ENCODE measurements at places on chromosomes 13 and 19.
A peak's percentile ranks its signal among the peaks of the same experiment; 100 is the strongest.

- no peak for DNase-seq
These were observed 5.9 kb downstream of the ADAT3 start for GRCh38 chr19:1911098-1911497.

GRCh38 chr13:94917824-94918223 is 205.5 kb upstream of the SOX21 start:
- no peak for DNase-seq

DNA sequence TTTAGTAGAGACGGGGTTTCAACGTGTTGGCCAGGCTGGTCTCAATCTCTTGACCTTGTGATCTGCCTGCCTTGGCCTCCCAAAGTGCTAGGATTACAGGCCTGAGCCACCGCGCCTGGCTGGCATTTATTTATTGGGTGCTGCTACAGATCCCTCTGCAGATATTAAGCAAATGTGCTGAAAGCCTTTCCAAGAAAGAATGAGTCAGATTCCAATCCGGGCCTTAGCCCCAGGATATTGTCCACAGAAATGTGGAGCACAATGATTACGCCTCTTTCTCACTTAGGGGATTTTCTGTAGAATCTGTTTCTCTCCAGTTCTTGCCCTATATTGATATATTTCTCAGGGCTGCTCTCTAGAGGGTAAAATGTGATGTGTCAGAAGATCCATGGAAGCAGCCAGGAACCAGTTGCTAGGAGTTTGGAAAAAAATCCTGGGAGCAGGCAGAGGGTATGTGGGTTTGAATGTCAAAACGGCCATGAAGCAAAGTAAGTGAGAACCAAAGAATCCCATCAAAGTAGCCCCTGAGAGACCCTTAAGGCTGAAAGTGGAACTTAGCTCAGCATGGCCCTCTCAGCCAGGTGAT is 24.8 kb upstream of the IGFL4 start:
- peak; percentile 76 for DNase-seq

- no peak for DNase-seq
These were observed 332.1 kb downstream of the UQCRFS1 start for GRCh38 chr19:28880735-28881401.

GRCh38 chr13:78194904-78195639 is 276.4 kb upstream of the EDNRB start:
- DNase-seq: peak; percentile 18

DNA sequence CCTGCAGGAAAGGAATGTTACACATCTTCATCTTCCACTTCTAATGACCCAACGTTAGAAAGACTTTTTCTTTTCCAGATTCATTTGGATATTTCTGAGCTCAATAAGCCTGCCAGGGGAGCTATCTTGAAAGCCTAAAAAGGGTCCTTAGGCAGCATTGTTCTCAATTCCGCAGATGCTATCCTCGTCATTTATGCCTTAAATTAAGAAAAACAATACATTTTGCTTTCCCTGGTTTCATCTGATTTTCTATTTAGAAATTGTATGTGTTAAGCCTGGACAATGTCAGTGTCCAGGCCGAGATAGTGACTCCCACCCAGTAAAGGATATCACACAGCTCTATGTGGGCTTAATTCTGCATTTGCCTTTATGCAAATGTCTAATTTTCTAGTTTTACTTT is 721.3 kb downstream of the DIAPH3 start:
- DNase-seq: no peak

- no peak for DNase-seq
These were observed 5.9 kb downstream of the PRR36 start for GRCh38 chr19:7868326-7868670.

- DNase-seq: no peak
These were observed 8.3 kb upstream of the ZNF14 start for GRCh38 chr19:19741184-19741583.

- DNase-seq: no peak
These were observed 15.7 kb downstream of the CIC start for GRCh38 chr19:42284591-42285341.

GRCh38 chr19:964761-965694 is 19.1 kb upstream of the WDR18 start:
- DNase-seq: no peak

GRCh38 chr13:104143760-104144416 is 1077.7 kb upstream of the SLC10A2 start:
- no peak for DNase-seq

- DNase-seq: no peak
These were observed 737 bp upstream of the ZNF181 start for GRCh38 chr19:34733266-34733745.

DNA sequence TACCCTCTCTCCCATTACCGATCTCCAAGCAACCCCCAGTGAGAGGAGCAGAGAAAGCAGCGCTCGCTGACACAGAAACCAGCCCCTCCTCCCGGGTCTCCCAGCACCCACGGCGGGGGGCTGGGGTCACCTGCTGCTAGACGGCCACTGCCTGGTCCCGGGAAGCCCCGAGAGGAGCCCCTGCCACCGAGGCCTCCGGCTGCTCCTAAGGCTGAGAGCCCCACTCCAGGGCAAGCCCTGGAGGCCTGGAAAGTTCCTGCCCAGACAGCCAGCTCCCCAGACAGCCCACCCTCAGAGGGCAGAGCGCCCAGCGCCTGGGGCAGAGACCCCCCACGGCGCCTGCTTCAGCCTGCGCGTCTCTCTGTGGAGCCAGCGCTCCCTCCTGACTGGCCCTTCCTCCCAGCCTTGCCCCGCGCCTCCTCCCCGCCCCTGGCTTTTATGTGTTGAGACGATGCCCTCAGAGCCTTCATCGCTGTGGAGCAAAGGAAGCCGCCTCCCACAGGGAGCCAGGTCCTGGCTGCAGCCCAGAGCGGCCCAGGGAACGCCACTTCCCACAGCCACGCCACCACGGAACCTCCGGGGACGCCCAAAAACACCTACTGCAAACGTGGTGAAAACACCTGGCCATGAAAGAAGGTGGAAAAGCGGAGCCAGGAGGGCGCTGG is 51.1 kb downstream of the MLLT1 start:
- DNase-seq: no peak

GRCh38 chr13:33348366-33348765 is 62.8 kb upstream of the STARD13 start:
- peak; percentile 33 for DNase-seq

DNA sequence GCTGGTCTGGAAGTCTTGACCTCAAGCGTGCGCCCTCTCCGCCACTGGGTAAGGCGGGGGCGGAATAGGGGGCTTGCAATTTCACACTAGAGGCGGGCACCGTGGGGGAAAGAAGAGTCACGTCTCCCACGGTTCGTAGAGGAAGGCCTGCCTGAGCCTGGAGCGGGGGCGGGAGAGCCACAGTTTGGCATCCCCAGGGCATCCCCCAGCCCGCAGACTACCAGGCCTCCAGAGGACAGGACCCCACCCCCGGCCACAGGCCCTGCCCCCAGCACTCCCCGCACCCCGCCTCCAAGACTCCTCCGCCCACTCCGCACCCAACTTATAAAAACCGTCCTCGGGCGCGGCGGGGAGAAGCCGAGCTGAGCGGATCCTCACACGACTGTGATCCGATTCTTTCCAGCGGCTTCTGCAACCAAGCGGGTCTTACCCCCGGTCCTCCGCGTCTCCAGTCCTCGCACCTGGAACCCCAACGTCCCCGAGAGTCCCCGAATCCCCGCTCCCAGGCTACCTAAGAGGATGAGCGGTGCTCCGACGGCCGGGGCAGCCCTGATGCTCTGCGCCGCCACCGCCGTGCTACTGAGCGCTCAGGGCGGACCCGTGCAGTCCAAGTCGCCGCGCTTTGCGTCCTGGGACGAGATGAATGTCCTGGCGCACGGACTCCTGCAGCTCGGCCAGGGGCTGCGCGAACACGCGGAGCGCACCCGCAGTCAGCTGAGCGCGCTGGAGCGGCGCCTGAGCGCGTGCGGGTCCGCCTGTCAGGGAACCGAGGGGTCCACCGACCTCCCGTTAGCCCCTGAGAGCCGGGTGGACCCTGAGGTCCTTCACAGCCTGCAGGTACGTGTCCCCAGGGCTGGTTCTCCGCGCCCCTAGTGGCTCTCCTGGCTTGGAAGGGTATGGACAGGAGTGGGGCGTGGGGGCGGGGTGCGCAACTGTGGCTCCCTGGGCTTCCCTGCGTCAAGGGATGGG is at the start of gene ANGPTL4:
ANGPTL4 (plus strand) TSS at position 353 of the 969 bp plus-strand sequence; CDS start at position 520, 167 bp downstream.
- DNase-seq: peak; percentile 56

- peak; percentile 79 for DNase-seq
These were observed 13.2 kb upstream of the CREB3L3 start for GRCh38 chr19:4140237-4140711.

- DNase-seq: no peak
These were observed 9.1 kb upstream of the ANKRD10 start for GRCh38 chr13:110923777-110924638.

GRCh38 chr13:31675440-31675953 is 63.8 kb upstream of the RXFP2 start:
- DNase-seq: peak; percentile 84

DNA sequence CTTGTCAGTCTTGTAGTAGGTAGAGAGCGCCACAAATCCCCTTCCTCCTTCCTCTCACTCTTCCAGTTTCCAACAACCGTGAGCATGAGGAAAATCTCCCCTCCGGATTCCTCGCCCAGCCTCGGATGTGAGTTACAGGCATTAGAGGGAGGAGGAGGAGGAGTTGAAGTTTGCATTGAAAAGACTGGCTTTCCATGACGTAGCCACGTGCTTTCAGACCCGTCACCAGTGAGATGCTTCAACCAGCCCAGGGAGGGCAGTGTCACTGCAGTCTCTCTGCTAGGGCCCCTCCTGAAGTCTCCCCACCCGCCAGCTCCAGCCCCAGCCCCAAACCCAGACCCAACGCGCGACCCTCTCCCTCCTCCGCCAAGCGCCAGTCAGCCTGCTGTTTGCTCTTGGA is 442 bp upstream of the FGF14 start:
- DNase-seq: peak; percentile 5

- DNase-seq: no peak
These were observed 2.8 kb downstream of the NECTIN2 start for GRCh38 chr19:44848812-44849447.

DNA sequence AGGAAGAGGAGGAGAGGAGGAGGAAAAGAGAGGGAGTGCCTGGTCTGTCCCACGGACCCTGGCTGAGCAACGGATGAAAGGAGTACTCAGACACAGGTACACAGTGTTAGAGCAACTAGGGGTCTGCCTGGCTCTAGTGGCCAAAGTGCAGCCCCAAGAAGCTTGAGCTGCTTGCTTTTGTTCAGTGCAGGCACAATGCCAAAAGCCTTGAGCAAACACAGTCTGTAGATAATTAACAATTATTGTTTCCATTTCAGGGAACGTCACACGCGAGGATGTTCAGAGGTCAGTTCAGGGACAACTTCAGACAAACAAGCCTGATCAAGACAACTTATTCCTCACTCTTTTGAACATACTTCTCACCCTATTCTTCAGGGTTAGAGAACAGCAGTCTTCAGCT is 32.2 kb upstream of the ZNF726 start:
- no peak for DNase-seq

GRCh38 chr19:40200341-40201099 is 9.3 kb downstream of the MAP3K10 start:
- DNase-seq: no peak

GRCh38 chr13:71858647-71859046 is 8.4 kb downstream of the DACH1 start:
- DNase-seq: no peak

DNA sequence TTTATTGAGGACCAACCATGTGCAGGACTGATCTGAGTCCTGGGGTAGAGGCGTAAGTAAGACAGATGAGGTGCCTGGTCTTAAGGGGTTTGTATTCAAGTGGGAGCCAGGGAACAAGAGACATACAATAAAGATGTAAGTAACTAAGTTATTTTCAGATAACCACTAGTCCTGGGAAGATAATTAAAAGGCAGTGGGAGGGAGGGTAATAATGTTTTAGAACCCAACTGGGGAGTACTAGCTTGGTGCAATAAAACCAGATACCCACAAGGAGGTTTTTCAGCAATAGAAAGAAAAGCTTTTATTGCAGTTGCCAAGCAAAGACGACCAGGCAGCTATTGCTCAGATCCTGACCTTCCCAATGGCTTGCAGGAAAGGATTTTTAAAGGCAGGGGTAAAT is 893.7 kb downstream of the UQCRFS1 start:
- DNase-seq: no peak

GRCh38 chr19:31289976-31290375 is 59.3 kb downstream of the TSHZ3 start:
- DNase-seq: no peak

DNA sequence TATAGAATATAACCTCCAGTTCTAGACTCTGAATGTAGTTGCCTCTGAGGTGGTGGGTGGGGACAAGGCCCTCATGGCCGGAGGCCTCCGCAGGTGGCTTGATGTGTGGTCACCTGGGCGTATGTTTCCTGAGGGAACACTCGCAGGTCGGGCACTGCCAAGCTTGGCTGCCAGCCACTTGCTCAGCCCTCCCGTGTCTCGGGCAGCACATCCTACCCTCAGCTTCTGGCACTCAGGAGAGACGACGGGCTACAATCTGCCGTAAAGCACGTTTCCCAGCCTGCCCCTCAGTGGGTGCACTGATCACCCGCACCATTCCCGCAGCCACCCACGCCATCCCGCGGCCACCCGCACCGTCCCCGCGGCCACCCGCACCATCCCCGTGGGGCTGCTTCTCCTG is 15.2 kb downstream of the THOP1 start:
- no peak for DNase-seq

GRCh38 chr13:26526702-26527216 is 30.7 kb upstream of the WASF3 start:
- DNase-seq: no peak

DNA sequence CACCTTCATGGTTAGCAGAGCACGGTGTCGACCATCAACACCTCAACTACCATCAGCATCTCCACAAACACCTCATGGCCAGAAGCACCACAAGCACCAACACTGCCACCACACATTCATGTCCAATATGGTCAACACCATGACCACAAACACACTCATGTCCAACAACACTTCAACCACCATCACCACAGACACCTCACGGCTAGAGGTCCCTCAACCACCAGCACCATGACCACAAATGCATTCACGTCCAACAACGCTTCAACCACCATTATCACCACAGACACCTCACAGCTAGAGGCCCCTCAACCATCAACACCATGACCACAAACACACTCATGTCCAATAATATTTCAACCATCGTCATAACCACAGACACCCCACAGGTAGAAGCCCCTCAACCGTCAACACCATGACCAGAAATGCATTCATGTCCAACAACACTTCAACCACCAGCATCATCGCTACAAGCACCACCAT is 10.2 kb downstream of the TRAPPC5 start:
- DNase-seq: no peak

DNA sequence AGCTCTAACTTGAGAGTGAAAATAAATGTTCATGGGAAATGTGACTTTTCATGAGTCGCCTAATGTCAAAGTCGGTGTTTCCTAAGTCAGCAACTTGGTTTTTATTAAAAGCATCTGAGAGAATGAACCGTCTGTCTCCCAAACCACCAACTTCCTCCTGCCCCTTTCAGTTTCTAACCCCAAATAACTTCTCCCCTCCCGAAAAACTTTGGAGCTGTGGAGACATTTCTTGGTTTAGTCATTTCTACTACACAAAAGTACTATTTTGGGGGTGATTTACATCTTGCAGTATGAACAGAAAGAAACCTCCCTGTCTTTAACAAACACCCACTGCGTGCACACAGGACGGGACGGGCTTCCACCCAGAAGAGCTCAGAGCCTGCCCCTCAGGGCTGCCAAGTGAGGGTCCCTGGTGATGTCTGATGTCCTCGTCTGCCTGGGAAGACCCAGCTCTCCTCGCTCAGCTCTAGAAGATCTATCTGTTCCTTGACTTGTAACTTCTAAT is 65.0 kb downstream of the RASA3 start:
- peak; percentile 73 for DNase-seq
